ENCODE measurements at places on chromosomes 5 and 9. TPM values are rescaled to one million over a fixed set of nuclear protein-coding genes. Genes with fewer than 3 reads are reported as not detected.

DNA sequence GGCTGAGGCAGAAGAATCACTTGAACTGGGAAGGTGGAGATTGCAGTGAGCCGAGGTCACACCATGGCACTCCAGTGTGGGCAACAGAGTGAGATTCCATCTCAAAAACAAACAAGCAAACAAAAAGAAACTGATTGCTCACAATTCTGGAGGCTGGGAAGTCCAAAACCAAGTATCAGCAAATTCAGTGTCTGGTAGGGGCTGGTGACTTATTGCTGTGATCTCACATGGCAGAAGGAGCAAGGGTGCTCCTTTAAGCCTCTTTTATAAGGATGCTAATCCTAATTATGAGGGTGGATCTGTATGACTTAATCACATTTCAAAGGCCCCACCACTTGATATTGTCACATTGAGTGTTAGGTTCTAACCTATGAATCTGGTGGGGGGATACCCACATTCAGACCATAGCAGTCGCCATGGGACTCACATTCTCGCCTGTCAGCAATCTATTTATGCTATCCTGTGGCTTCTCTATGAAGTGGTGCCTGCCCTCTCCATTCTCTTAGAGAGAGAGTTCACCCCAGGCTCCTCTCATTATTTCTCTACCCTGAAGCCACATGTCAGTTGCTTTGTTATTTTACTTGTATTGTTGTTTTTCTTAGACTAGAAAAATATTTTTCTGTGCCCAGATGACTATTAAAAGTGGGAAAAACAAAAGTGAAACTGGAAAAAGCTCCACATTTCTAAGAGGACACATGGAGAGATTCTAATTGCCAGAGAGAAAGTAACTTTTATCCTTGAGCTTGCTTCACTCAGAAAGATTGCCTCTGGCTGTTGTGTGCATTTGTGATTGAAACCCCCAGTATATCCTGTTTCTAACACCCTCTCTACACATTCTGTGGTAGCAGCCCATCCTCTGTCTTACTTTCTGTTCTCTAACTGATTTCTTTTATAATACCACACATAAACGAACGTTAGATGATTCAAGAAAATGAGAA lies 18.8 kb upstream of the PRLR start:
- no peak for DNase-seq

DNA sequence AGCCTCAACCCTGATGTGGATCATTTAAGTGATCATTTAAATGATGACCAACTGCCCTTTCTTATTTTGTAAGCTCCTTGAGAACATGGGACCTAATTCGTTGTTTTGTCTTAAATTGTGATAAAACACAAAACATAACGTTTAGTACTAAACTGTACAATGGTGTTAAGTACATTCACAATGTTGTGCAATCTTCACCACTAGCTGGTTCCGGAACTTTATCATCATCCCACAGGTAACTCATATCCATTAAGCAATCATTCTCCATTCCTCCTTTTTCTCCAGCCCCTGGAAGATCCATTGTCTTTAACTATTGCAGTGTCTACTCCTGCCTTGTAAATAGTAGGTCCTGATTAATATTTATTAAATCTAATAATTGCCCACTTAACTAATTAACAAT lies 460.5 kb upstream of the BRINP1 start:
- DNase-seq: no peak

GRCh38 chr9:134380542-134381271 lies 54.5 kb downstream of the RXRA start:
- DNase-seq: no peak

DNA sequence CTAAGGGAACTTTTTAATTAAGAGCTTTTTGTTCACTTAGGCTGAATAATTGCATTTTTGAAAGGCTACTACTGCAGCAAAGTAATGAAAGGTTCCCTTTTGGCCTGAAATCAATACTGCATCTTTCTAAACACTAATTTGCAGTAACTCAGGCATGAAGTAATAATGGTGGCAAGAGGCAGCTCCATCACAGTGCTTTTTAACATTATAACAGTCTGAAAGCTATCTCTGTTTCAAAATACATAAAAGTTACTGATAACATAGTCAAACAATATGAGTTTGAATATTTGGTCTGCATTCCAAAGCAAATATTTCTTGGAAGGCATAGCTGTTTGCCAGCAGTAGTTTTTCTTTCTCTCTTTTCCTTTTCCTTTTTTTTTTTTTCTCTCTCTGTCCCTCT lies 113.4 kb downstream of the FBN2 start:
- no peak for DNase-seq

DNA sequence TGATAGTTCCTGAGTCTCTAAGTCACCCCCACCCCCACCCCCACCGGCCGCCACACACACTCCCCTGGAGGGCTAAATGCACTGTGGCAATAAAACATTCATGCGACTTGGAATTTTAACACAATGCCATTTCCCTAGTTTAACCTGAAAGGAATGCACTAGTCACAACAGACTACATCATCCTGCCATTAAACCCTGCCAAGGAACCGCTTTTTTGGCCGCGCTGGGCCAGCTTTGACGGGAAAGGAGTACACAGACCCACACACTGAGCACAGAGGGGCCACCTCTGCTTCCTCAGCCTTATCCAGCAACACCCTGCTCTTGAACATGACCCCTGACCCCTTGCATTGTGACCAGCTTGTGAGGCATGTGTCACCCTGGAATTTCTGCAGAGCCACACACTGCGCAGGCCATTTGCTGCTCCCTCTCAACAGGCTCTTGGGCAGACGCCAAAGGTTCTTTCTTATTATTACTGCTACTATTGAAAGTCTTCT lies 165.3 kb downstream of the BNC2 start:
- DNase-seq: peak; percentile 85

GRCh38 chr9:401223-401622 lies 186.6 kb downstream of the DOCK8 start:
- no peak for DNase-seq

- DNase-seq: no peak
Observed at GRCh38 chr5:159855476-159856191, 60.6 kb upstream of the ADRA1B start.

DNA sequence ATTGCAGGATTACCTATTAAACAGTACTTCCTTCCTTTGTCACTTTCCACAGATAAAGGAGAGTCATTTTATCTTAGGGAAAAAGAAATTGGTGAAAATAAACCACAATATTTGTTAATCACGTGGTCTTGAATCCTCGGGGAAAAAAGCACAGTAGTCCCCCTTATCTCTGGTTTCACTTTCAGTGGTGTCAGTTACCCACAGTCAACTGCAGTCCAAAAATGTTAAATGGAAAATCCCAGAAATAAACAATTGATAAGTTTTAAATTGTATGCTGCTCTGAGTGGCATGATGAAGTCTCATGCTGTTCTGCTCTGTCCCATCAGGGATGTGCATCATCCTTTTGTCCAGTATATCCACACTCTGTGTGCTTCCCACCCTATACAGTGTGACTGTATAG lies 405.2 kb upstream of the MPDZ start:
- no peak for DNase-seq

DNA sequence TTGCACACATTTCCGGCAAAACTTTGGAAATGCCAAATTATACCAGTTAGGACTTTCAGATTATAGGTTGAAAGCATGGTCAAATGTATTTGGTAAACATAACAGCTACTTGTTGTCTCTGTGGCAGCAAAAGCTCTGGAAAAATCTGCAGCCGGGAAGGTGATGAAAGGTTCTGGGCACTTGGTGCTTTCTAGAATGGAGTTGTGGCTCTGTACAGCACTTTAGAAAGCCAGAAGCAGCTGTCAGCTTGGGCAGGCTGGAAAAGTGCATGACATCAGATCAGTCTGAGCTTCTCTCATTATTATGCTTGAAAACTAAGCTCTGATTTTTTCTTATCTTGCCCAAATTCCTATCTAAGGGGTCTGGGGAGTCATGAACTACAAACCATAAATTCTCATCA lies 118.6 kb upstream of the MAST4 start:
- no peak for DNase-seq

- DNase-seq: no peak
Observed at GRCh38 chr5:139473105-139473504, 2.3 kb downstream of the SMIM33 start.

- DNase-seq: no peak
Observed at GRCh38 chr5:162703914-162704313, 636.3 kb downstream of the GABRG2 start.

DNA sequence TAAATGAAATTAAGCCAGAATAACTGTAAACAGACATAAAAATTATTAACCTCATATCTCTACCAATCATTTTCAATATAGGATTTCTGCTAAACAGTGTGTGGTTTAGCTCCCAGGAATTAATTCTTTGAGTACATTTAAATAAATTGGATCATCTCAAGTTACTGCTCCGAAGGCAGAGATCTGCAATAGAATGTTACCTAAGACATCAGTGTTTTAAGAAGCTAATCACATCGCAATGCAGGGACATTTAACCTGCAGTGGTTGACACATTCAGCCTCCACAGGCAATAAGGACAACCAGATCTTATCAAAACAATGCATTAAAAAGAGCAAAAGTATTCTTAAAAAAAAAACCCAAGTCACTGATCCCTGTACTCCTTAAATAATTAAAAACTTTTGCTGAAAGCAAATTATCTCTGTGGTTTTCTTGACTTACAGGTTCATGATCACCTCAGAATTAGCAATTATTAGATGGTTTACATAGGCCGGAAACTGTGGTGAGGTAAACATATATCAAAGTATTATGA lies 45.7 kb downstream of the PRDM6 start:
- no peak for DNase-seq

GRCh38 chr5:36305571-36306326 lies 4.0 kb upstream of the RANBP3L start:
- peak; percentile 62 for DNase-seq

GRCh38 chr5:422323-423232 lies 20.4 kb upstream of the EXOC3 start:
- no peak for DNase-seq

DNA sequence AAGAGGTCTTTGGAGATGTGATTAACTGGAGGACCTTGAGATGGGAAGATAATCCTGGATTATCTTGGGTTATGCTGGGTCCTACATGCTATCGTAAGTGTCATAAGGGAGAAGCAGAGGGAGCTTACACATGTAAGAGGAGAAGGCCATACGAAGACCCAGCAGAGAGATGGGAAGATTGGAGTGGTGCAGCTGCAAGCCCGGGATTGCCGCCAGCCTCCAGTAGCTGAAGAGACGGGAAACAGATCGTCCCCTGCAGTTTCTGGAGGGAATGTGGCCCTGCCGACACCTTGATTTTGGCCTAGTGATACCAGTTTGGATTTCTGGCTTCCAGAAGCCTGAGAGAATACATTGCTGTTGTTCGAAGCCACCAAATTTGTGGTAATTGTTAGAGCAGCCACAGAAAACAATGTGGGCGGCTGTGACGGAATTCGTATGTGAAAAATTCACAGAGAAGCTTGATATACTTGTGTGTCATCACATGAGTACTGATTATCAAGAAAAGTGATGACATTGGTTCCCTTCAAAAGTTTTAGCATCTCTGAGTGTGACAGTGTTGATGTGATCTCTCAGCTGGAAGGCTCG lies 86.9 kb downstream of the CYFIP2 start:
- DNase-seq: no peak

DNA sequence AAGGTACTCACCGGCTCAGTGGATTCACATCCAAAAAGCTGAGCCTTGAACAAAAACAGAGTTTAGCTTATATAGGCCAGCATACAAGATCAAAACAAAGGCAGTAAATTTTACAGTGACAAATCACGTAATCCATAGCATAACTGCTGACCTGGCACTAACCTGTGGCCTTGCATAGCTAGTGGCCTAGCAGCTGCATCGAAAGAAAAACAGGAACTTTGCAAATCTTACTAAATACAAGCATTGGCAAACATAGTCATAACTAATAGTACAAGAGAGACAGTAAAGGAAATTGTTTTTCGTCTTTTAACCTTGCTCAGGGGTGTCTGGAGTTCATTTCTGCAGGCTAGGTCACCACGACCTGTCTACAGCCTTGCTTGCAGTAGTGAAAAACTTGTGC lies 4.8 kb downstream of the HSDL2 start:
- no peak for DNase-seq

GRCh38 chr9:89470224-89470839 lies 27.6 kb downstream of the SEMA4D start:
- no peak for DNase-seq

DNA sequence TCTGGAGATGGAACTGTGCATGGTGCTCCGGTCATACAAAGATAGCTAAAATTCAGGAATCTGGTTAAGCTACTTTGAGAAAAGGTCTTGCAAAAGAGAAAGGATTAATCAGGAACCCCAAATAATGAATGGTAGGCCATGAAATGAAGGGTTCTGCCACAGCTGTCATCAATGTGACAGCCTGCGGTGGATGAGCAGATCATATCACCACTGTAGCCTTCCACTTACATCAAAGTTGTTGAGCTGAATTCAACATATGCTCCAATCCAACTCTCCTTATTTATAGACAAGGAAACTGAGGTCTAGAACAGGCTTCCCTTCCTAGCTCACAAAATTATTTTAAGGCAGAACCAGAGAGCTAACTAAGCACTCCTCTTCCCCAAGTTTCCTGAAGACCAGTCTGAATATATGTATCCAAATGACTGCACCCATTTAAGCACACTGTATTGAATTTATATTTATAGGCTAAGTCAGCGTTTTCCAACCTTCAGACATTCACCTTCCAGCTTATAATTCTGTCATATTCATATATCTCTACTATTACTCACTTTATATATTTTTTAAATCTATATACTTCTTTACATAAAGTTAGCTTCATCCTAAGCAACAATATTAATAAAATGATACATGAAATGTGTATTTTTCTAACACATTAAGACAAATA lies 13.9 kb upstream of the PTGER4 start:
- DNase-seq: no peak

DNA sequence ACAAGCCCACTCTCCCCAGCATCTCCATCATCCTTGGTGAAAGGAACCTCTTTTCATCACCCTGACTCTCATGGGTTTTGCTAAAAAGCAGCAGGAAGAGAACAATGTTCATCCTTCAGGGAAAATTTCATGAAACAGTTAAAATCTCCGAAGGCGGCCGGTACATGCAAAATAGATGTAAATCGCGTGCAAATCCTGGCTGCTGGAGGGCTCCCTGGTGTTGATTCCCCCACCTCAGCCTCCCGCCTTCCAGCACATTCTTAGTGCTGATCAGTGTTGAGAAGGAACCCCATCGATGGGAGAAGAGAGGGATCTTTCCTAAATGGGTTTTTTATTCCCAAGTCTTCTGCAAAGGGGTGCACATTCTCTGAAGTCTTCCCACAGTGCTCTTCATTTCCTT lies 8.7 kb upstream of the GFI1B start:
- no peak for DNase-seq

- no peak for DNase-seq
Observed at GRCh38 chr5:174294891-174295620, 249.6 kb downstream of the NSG2 start.

ABO gene
- 10.9 TPM for total RNA-seq

CDC26 gene
- 28.2 TPM for total RNA-seq

WDR38 gene
- not detected for total RNA-seq

TEX48 gene
- total RNA-seq: not detected

SOHLH1 gene
- total RNA-seq: not detected

CBY3 gene
- total RNA-seq: not detected

SLC28A3 gene
- 0.27 TPM for total RNA-seq

NR6A1 gene
- 3.3 TPM for total RNA-seq

PBX3 gene
- total RNA-seq: 39.1 TPM

RNF183 gene
- not detected for total RNA-seq

FOXD4L5 gene
- total RNA-seq: 0.27 TPM
